Epithelial cell of umbilical artery (primary cell): ENCODE measurements at places on chromosomes 13 and 19. TPM values are rescaled to one million over a fixed set of nuclear protein-coding genes. Genes with fewer than 3 reads are reported as not detected.

Gene MLNR
- not detected in 2 replicates for total RNA-seq

Gene SIAH3
- under 0.01 TPM in 1 of 2 replicates, not detected in the other for total RNA-seq

Gene ZNF799
- 4.2 and 5.5 TPM in 2 replicates for total RNA-seq

Gene NKG7
- not detected in 2 replicates for total RNA-seq

Gene KIR3DL1
- not detected in 2 replicates for total RNA-seq

Gene KRTDAP
- total RNA-seq, result not detected in 2 replicates

Gene ZNF791
- 10.8 and 14.9 TPM in 2 replicates for total RNA-seq

Gene CEACAM1
- 0.32 and 0.46 TPM in 2 replicates for total RNA-seq

Gene GRIN3B
- total RNA-seq, result 0.65 TPM in 1 of 2 replicates, not detected in the other

Gene TICAM1
- 3.0 and 3.9 TPM in 2 replicates for total RNA-seq

Gene ICAM4
- total RNA-seq, result 0.65 and 1.4 TPM in 2 replicates

Gene SERPINE3
- total RNA-seq, result not detected in 2 replicates

Gene LATS2
- total RNA-seq, result 17.2 and 18.1 TPM in 2 replicates

Gene AMER2
- not detected in 2 replicates for total RNA-seq

Gene LYPD3
- total RNA-seq, result not detected in 2 replicates

Gene GPR4
- 1.5 and 4.2 TPM in 2 replicates for total RNA-seq

Gene ZNF709
- 2.3 and 4.6 TPM in 2 replicates for total RNA-seq

Gene B3GNT3
- total RNA-seq, result not detected in 2 replicates

Gene ADGRE1
- not detected in 2 replicates for total RNA-seq
